Kidney epithelial cell (primary cell): ENCODE measurements at places on chromosomes 5 and 9.

DNA sequence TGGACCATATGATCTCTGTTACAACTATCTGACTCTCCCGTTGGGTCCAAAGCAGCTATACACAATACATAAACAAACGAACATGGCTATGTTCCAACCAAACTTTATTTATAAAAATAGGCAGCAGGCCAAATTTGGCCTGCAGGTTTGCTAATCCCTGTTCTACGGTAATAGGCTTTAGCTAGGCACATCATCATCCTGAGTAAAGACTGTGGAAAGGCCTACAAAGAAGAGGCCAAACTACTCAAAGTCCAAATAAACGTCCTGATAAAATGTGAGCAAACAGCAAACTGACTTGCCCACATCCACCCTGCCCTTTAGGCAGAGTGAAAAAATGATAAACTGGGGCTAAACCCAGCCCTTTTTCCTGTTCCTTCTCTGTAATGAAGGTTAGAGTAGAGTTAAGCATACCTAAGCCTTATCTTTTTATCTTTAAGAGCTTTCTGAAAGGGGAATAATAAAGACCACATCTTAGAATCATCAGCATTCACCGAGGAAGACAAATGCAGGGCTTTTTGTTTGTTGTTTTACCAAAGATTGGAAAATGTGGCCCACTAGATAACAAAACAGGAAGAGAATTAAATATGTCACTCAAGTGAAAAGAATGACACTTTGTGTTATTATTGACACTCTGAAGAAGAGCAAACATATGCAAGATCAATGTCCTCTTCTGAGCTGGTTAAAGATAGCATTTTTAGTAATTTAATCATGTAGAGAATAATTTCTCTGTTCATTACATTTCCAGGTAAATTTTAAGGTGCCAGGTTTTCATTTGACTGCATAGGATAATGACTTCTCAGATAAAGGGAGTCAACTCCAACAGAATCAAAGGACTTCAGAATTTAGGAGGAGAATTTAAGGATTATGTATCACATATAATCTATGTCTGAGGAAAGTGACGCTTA is 160.0 kb upstream of the GNA14 start:
- DNase-seq, result no peak

DNA sequence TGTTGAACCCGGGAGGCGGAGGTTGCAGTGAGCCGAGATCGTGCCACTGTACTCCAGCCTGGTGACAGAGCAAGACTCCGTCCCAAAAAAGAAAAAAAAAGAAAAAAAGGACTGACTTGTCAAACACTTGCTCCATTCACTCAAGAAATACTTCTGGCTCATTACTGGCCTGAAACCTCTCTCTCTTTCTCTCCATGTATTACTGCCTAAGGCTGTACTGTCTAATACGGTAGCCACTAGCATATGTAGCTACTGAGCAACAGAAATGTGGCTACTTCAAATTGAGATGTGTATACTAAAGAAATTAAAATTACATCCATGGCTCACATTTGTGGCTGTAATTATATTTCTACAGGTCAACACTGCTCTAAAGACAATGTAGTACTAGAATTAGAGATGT is 39.2 kb downstream of the GLIS3 start:
- no peak for DNase-seq

- no peak for DNase-seq
Measured at GRCh38 chr9:36053971-36054370, 17.3 kb downstream of the RECK start.

GRCh38 chr5:117327511-117327910 is 752.9 kb upstream of the SEMA6A start:
- no peak for DNase-seq

GRCh38 chr5:149314571-149315111 is 30.7 kb upstream of the GRPEL2 start:
- DNase-seq, result no peak

DNA sequence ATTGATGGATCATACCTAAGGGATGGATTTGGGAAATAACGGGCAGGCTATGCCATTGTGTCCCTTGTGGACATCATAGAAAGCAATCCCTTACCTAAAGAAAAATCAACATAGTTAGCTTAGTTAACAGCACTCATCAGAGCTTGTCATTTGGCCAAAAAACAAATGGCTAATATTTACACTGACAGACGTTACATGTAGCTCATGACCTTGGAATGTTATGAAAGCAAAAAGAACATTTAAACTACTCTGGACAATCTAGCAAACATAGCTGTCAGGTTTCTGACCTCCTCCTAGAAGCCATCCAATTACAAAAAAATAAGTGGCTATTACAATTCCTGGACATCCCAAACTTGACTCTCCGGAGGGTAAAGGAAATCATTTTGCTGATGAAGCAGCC is 23.8 kb downstream of the TMEM232 start:
- DNase-seq, result no peak

GRCh38 chr5:136492587-136492986 is 127.2 kb upstream of the TRPC7 start:
- no peak for DNase-seq

GRCh38 chr5:94467954-94468930 is 150.2 kb downstream of the KIAA0825 start:
- DNase-seq, result no peak

DNA sequence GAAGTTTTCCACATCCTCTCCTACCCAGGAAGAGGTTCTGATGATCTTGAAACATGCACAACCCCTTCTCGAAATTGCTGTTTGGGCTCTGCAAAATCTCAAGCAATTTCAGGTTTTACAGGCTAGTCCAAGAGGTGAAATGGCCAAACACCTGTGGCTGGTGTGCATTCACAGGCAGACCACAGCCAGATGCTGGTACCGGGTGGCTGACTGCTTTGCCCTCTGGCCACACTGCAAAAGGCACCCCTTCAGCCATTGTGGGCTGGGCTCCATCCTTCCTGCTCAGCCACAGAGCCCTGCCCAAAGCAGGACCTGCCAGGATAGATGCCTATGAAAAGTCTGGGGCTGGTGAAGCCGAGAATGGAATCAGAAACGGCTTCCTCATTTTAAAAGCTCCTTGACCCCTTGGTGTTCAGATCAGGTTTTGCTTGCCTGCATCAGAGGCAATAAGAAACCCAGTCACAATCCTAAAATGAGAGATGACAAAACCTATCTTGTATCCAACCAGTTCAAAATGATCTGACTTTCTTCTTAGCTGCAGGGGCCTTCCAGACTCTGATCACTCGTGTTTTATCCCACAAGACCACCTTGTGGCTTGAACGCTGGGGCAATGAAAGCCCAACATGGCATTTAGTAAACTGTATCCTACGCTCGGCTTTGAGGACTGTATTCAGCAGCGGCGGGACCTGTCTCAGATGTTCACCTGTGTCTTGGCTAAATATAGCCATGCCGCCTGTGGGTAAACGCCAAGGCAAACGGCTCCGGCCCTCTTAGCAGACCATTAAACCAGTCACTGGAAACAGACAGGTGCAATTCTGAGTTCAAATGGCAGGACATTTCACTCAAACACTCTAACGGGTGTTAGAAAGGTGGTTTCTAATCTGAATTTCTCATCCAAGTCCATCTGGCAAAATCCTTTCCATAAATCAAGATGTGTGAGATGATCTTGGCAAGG is 49.6 kb downstream of the EPB41L4B start:
- no peak for DNase-seq

DNA sequence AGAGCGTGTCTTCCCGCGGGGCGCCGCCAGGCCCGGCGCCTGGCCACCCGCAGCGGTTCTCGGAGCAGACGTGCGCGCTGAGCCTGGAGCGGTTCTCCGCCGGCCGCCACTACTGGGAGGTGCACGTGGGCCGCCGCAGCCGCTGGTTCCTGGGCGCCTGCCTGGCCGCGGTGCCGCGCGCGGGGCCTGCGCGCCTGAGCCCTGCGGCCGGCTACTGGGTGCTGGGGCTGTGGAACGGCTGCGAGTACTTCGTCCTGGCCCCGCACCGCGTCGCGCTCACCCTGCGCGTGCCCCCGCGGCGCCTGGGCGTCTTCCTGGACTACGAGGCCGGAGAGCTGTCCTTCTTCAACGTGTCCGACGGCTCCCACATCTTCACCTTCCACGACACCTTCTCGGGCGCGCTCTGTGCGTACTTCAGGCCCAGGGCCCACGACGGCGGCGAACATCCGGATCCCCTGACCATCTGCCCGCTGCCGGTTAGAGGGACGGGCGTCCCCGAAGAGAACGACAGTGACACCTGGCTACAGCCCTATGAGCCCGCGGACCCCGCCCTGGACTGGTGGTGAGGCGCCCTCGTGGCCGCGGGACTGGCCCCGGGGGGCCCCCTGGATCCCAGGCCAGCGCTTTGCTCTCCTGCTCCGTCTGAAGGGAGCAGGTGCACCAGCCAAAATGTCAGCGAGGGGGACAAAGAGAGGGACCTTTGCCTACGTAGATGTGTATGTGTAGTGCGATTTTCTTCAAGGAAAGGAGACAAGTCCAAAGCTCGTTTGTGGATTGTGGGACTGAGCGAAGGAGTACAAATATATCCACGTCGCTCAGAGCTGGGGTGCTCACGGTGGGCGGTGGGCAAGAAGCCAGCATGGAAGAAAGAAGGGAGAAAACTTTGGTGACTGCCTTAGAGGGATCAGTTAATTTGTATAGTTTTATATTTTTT is 19.5 kb downstream of the BTNL9 start:
- DNase-seq, result no peak

- no peak for DNase-seq
Measured at GRCh38 chr5:4984461-4984860, 155.7 kb upstream of the ADAMTS16 start.

DNA sequence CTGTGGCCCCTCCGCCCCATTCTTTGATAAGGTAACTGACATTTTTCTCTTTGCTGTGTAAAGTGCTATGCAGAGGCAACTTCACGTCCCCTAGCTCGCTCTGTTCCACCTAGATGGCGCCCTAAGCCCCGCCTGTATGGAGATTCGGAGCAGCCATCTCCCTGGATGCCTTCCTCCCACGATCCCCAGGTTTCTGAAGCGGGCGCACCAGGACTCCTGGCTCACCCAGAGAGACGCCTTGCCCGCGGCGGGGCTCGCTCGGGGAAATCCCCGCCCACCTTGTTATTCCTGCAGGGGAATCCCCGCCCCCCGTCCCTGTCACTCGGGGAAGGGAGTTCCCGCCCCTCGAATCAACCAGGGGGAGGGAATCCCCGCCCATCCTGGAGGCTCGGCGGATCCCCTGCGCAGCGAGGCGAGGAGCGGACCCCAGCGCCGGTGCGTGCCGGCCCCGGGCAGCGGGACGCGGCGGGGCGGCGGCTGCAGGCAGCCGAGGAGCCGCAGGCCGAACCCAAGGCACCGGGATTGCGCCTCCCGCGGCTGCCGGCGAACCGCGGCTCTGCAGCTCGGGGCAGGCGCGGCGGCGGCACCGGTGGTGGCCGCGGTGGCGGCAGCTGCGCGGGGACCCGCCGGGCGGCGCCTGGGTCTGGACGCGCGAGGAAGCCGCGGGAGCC is at the start of gene PDZD2:
Gene PDZD2 (plus strand): TSS at position 384 of the 671 bp plus-strand sequence.
- peak; percentile 16 for DNase-seq

- DNase-seq, result no peak
Measured at GRCh38 chr9:27429436-27429835, 94.7 kb upstream of the IFNK start.

DNA sequence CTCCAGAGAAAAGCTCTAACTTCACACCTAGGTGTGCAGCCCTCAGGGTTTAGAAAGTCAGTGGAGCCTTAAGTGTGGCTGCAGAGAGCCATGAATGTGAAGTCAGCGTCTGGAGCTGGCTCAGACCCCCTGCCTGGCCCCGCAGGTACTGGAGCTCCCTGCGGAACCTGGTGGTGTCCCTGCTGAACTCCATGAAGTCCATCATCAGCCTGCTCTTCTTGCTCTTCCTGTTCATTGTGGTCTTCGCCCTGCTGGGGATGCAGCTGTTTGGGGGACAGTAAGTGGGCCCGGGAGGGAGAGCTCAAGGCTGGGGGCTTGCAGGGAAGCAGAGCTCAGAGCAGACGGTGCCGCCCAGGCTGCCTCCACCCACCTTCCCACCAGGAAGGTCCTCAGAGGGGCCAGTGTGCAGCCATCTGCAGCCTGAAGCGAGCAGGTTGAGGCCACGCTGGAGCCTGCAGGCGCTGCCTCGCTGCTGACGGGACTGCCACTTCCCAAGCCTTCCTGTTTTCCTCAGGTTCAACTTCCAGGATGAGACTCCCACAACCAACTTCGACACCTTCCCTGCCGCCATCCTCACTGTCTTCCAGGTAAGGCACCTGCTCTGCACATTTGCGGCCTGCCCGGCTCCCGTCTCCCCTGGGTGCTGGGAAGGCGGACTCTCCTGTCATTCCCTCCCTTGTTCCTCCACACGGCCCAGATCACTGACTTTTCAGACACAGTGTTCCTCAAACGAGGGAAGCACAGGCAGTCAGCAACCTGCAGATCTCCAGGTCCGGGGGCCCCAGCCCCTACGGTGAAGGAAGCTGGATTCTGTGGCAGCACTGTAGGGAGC is 108.9 kb downstream of the CACNA1B start:
- no peak for DNase-seq

GRCh38 chr5:139710319-139711066 is 62.3 kb downstream of the CXXC5 start:
- DNase-seq, result no peak

- no peak for DNase-seq
Measured at GRCh38 chr9:5825895-5826622, 6.9 kb downstream of the ERMP1 start.

DNA sequence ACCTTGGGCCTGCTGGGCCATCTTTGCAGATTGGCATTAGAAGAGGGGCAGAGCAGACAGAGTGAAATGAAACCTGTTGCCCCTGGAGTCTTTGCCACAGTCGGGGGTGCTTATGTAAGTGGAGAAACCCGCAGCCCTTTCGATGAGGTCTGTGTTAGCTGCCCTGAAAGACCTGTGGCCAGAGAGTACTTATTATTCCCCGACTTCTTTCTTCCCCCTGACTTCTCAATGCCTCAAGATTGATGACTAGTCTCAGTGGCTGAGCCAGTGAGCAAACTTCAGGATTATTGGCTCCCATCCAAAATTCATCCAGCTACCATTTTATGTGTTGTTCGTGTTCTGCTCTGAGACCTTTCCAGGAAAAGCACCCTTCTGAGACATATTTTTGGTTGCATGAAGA is 7.6 kb downstream of the NTRK2 start:
- DNase-seq, result no peak

GRCh38 chr5:91091471-91092234 is 291.5 kb downstream of the ARRDC3 start:
- DNase-seq, result no peak

GRCh38 chr5:17228821-17229291 is 11.4 kb downstream of the BASP1 start:
- DNase-seq, result no peak

DNA sequence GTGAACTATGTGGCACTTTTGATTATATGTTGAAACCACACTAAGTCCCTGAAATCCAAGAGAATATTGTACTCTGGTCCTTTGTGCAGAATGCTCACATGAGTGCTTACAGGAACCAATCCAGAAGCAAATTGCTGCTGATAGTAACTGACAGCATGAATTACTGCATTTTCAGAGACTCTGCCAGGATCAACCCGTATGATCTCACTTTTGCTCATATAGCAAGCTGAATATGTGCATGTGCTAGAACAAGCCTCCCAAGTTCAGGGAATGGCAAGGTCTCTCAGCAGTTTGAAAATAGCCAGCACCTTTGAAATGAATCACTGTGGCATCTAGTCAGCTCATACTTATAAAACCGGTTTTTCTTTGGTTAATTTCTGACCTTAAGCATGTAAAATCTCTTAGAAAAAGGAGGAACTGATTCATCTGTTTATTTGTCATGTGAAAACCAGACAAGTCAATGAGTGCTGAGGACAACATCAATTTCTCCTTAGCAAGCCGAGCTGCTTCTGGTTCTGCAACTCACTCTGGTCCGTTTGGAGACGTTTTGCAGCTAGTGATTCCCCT is 215.7 kb upstream of the ELL2 start:
- DNase-seq, result peak; percentile 53
